ENCODE measurements at places on chromosomes 4 and X.

DNA sequence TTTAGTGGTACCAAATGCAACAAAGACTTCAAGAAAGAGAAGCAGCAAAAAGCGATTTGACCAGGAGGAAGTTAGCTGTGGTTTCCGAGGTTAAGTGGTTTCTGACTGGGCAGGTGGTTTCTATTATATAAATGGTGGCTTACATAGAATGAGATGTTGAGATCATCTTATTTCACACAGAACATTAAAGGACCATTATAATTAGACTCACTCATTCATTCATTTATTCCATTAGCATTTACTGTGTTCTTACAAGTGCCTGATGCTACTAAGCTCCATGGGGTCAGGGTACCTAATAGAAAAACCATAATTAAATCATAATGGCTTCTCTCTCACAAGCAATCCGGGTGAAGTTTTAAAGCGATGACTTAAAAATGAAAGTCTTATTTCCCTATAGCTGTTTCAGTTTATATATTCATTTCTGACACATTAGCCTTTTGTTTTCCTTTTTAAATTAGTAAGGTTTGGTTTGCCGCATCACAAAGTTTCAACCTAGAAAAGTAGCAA lies 10.6 kb downstream of the TSPAN6 start:
- DNase-seq, result no peak

DNA sequence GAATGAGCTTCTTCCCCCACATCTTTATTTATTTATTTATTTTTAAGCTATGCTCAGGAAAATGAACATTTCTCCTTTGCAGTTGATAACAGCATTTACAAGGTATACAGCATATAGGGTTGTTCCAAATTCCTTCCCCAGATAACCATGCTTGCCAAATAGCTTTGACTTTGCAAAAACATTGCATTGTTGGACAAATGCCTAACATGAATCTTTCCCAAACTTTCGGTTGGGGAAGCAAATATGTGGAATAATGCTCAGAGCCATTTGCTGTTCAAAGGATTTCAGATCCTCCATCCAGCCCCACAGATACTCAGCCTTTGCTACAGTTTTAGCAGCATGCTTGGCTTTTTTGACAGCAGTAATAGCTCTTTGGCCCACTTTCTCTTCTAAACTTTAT lies 127.2 kb upstream of the AGA start:
- DNase-seq, result no peak

DNA sequence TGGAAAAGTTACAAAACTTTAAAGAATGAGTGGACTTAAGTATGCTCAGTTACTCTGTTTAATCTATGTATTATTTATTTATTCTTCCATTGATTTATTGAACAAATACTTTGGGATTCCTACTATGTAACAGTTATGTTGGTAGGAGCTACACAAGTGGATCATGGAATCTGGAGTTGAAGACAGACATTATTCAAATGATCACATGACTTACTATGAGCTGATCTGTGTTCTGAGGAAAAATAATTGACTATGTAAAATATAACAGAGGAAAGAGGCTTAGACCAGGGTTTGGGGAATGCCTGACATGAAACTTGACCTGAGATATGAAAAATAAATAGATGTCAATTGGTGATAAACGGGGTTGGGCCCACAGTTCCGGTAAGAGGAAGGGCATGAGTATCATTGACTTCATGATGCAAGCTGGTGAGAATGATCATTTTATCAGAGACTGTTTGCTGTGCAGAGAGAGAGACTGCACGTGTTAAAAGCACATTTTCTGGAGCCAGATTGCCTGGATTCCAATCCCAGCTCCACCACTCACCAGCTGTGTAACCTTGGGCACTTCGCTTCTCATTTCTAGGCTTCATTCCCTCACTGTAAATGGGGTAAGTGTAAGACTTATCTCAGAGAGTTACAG lies 179.0 kb downstream of the SPCS3 start:
- DNase-seq, result no peak

DNA sequence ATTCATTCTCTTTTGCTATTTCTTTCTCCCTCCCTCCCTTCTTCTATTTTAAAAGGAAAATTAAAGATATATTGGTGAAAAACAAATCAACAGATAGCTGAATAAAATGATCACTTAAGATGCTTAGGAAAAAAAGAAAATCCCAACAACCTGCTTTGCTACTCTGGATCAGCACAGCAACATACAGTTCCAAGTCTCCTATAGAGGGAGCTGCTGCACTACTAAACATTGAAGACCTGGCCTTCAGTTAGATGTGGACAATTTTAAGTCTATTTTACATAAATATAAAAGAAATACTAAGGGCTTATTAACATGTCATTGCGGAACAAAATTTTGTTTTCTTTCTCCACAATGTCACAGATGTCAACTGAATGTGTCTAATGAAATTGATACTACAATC lies 226.4 kb downstream of the MAGEB5 start:
- no peak for DNase-seq

- no peak for DNase-seq
Measured at GRCh38 chrX:38774249-38774648, 27.0 kb upstream of the MID1IP1 start.

GRCh38 chrX:65720381-65720964 lies 53.0 kb downstream of the MSN start:
- DNase-seq, result no peak

DNA sequence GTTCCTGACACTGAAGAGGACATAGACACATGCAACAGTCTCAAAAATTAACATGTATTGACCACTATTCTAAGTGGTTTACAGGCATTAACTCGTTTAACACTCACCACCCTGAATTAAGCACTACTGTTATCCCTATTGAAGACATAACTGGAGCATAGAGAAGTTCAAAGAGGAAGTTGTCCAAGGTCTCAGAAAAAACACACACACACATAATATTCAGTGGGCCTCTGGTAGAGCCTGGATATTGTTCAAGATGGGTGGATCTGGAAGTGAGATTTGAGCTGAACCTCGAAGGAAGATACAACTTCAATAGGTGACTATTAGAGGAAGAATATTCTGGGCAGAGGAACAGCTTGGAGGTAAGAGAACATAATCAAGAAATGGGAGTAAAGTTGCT lies 334.9 kb downstream of the HNRNPD start:
- DNase-seq, result no peak

DNA sequence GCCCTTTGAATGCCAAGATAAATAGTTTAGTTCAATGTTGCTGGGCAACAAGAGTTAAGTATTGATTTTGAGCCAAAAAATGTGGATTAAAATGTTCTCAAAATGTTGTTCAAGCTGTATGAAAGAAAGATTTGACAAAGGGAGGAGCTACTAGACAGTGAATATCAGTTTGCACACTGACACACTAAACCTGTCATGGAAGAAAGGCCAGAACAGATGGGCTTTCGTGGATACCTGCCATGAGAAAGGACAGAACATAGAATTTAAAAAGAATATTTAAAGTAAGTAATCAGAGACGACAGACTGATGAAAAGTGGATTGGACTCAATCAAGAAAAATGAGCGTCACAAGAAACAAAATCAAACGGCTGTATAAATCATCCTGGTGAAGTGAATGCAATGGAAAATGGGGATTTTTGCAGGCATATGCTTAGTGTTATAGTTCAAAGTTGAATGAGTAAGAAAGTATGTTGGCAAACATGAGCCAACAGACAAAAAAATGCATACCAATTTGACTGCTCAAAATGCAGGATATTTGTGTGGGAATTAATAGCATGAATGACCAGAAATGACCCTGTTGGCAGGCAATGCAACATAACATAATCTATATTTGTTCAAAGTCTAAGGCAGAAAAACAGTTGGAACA lies 7.4 kb downstream of the PCDH18 start:
- no peak for DNase-seq

DNA sequence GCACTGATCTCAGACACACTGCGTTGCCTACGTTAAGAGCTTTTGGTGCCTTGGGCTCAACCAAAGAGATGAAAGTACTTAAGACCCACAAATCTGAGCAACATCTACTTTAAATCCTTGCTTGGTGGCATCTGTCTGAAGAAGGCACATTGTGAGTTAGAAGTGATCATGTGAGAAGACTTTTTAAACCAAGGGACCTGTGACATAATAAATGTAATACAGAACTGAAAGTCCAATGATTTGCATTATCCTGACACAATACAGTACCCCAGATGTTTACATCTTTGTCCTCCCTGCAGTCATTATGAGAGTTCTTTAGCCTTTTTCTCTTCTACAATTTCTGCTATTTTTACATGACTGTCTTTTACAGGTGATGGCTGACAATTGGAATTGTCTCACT lies 96.7 kb upstream of the FTHL17 start:
- no peak for DNase-seq

GRCh38 chr4:56981795-56982201 lies 3.1 kb downstream of the POLR2B start:
- DNase-seq, result no peak

GRCh38 chr4:74873545-74874301 lies 59.2 kb upstream of the PARM1 start:
- DNase-seq, result no peak

DNA sequence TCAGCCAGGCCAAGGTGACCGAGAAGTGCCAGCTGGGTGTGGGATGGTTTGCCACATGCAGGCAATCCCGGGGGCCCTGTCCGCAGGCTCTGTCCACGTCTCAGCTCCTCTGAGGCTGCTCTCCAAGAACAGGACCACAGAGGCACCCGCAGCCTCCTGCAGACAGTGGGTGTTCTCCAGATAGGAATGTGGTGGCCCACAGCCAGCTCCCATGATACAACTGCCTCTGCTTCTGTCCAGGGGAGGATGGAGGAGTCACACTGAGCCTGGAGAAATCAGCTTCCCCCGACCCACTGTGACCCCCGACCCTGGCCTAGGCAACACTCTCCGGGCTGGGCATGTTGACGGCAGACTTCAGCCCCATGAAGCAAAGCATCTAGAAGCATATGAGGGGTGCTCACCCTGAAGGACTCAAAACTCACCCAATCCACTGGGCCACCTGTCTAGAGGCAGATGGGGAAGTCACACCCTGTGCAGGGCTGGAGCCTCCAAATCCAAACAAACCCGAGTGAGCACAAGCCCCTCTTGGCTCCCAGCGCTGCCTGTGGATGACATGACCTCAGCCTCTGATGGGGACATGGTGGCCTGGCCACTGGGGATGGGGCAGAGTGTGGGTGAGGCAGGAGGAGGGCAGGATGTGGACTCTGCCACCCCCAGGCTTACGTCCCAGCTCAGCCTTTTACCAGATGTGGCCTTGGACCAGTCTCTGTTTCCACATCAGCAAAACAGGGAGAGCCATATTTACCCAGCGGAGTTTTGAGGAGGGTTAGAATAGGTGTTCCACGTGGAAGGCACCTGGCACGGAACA lies 102.3 kb downstream of the PSAPL1 start:
- DNase-seq, result no peak

- DNase-seq, result peak; percentile 30
Measured at GRCh38 chr4:165994701-165995100, 121.7 kb downstream of the TLL1 start.

DNA sequence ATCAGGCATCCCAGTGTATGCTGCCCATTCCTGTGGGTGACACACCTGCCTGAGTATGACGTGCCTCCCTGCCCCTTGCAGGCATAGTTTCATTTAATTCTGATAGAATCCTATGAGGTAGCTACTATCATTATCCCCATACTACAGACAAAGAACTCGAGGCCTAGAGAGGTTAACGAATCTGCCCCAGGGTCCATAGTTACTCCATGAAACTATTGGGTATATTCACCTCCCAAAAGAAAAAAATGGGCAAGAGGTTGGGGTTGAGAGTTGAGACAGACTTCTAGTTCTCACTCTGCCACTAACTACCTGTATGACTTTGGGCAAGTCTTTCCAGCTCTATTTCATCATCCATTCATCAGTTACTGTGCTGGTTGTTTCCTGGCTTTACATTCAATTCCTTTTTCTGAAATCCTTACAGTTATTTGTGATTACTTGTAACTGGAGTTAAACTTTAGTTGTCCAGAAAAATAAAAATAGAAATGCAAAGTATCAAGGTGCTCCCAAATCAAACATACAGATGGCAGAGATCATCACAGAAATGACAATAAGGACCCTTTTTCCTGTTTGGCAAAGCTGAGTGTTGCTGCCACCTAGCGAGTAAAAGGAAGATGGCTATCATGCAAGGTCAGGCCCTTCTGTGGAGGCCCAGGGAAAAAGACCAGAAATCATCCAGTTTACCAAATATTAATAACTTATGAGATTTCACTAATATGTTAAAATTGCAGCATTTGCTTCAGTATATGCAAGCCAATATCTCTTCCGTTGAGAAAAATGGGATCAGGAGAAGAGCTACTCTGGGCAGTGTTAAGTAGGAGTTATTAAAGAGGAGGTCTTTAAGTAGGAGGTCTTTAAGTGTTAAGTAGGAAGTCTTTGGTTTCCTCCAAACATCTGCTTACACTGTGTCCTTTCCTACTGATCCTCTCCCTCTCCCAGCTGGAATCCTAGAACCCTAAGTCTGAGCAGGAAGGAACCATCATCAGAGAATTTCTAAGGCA lies 17.1 kb upstream of the MAP7D3 start:
- DNase-seq, result no peak

DNA sequence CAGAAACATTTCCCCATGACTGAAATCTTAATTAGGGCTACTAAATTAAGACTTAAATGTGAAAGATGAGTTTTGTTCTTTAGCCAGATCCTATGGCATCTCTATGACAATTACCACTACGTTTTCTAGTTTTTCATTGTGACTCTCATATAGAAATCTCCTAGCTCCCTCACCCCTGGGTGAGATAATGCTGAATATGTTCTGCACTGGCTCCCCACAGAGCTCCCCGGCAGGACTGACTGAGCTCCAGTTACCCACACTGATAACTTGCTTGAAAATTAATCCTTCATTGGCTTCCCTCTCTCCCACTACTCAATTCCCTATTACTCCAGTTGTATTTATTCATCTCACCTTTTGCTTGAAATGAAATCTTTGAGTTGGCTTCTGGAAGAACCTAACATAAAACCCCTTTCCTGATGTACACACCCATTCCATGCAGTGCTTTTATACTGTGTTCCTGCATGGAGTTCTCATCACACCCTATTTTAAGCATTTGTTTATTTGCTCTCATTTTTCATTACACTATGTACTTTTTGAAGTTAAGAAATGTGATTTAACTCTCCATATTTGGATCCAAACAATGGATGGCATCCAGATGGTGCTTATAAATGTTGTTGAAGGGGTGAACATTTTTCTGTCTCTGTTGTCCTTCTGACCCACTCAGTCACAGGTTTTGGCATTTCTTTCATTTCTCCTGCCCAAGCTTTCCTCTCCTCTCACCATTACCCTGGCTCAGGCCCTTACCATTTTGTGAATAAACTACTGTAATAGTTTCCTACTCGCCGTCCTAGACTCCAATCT lies 623.4 kb downstream of the SPRY1 start:
- no peak for DNase-seq

Data from BJ (cell line).